Umbilical cord (tissue), 2 donors: ENCODE measurements at places on chromosomes 4 and X. TPM values are rescaled to one million over a fixed set of nuclear protein-coding genes. Genes with fewer than 3 reads are reported as not detected.

HERC5 gene
- 0.72 TPM for total RNA-seq

TMEM165 gene
- 225 TPM for total RNA-seq

PPP4R3C gene
- total RNA-seq, result 0.24 TPM

CXCL11 gene
- total RNA-seq, result 0.96 TPM

ARSJ gene
- 45.7 TPM for total RNA-seq

UGT2B17 gene
- total RNA-seq, result not detected

NRK gene
- total RNA-seq, result 2.4 TPM

RNF128 gene
- 7.9 TPM for total RNA-seq

P2RY8 gene
- 1.2 TPM for total RNA-seq

SHISA3 gene
- total RNA-seq, result 0.48 TPM

TMPRSS11F gene
- 1.9 TPM for total RNA-seq

TRIM75 gene
- 1.2 TPM for total RNA-seq

FGF5 gene
- total RNA-seq, result 1.9 TPM

MAGEA2B gene
- total RNA-seq, result not detected

TRO gene
- 34.2 TPM for total RNA-seq

KLHL8 gene
- 29.9 TPM for total RNA-seq

MRPS18C gene
- 35.4 TPM for total RNA-seq

NSUN7 gene
- total RNA-seq, result 0.48 TPM

CFP gene
- total RNA-seq, result 0.96 TPM

EGF gene
- total RNA-seq, result 8.4 TPM

HGFAC gene
- total RNA-seq, result 3.1 TPM

MAGEA12 gene
- total RNA-seq, result not detected

IL2RG gene
- total RNA-seq, result 0.96 TPM

CXCL5 gene
- 2.6 TPM for total RNA-seq

HEPH gene
- total RNA-seq, result 46.0 TPM

CXCL6 gene
- total RNA-seq, result 1.2 TPM

CAPN6 gene
- total RNA-seq, result 3.4 TPM

FAM9C gene
- 3.9 TPM for total RNA-seq

SSX3 gene
- not detected for total RNA-seq

KLB gene
- total RNA-seq, result 1.4 TPM

CDX4 gene
- not detected for total RNA-seq

CD40LG gene
- not detected for total RNA-seq

ASB12 gene
- total RNA-seq, result 1.9 TPM

ARR3 gene
- total RNA-seq, result not detected

RBM47 gene
- 15.9 TPM for total RNA-seq

IQCM gene
- total RNA-seq, result not detected

TCEAL2 gene
- total RNA-seq, result not detected

GLRB gene
- 9.1 TPM for total RNA-seq

TMSB15A gene
- total RNA-seq, result 25.8 TPM

SLC35A2 gene
- total RNA-seq, result 13.7 TPM

ADH6 gene
- total RNA-seq, result 16.4 TPM

CPE gene
- total RNA-seq, result 151 TPM

SYN1 gene
- not detected for total RNA-seq

SLC10A4 gene
- not detected for total RNA-seq

RTL3 gene
- total RNA-seq, result 0.24 TPM

USP17L10 gene
- total RNA-seq, result not detected

MCUB gene
- 19.0 TPM for total RNA-seq

APLN gene
- total RNA-seq, result 1.2 TPM

RAB33A gene
- 18.8 TPM for total RNA-seq

FGFBP1 gene
- 10.6 TPM for total RNA-seq

SNX12 gene
- total RNA-seq, result 54.7 TPM
